Spinal cord (tissue), 10 donors: ENCODE measurements at places on chromosomes 11 and 22. TPM values are rescaled to one million over a fixed set of nuclear protein-coding genes. Genes with fewer than 3 reads are reported as not detected.
A peak's percentile ranks its signal among the peaks of the same experiment; 100 is the strongest.

DNA sequence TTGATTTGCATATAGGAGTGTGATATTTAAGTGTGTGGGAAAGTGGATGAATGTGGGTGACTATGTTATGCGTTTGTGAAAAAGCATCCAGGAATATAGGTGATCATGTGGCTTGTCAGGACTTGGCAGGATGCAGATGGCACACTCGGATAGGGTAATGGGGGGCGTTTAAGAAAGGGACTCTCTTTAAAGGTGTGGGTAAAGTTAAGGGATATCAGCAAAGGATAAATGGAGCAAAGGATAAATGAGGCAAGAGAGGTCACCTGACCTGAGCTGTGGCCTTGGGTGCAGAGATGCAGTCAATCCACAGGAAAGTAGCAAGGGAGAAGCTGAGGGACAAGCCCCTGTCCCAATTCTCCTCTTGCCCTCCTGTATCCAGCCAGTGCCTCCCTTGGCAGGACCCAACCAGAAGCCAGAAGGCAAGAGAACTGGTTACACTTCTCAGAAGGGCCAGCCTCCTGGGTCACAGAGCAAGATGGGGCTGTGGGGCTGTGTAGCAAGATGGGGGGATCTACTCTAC is 47.5 kb upstream of the GRAMD1B start:
- no peak overlapping the region for H3K27ac ChIP-seq
- no peak for DNase-seq
- H3K4me1 ChIP-seq = no peaks in the 10 kb centered on the region

GRCh38 chr11:41795004-41795403 is 335.6 kb upstream of the LRRC4C start:
- no peaks in the 10 kb centered on the region for H3K36me3 ChIP-seq
- DNase-seq = no peak
- H3K27ac ChIP-seq = no peak overlapping the region
- H3K4me3 ChIP-seq = no peak overlapping the region

DNA sequence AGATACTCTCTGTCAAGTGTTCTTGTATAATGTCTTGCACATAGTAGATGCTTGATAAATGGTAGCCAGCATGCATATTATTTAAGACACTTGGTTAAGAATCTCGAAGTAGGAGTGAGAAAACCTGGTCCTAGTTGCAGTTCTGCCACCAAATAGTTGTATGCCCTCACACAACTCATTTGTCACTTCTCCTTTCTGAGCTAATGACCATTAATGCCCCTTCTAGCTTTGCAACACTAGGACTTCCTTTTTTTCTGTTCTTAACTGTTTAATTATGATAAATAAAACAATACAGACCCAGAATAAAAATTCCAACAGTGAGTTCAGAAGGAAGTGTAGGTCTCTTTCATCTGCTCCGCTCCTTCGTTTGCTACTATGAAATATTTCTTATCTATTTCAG is 453.6 kb downstream of the TMEM135 start:
- H3K4me1 ChIP-seq = no peaks in the 10 kb centered on the region
- no peak overlapping the region for H3K4me3 ChIP-seq
- H3K27me3 ChIP-seq = no peaks in the 10 kb centered on the region
- no peaks in the 10 kb centered on the region for H3K36me3 ChIP-seq

Gene ART1
- total RNA-seq = not detected

DNA sequence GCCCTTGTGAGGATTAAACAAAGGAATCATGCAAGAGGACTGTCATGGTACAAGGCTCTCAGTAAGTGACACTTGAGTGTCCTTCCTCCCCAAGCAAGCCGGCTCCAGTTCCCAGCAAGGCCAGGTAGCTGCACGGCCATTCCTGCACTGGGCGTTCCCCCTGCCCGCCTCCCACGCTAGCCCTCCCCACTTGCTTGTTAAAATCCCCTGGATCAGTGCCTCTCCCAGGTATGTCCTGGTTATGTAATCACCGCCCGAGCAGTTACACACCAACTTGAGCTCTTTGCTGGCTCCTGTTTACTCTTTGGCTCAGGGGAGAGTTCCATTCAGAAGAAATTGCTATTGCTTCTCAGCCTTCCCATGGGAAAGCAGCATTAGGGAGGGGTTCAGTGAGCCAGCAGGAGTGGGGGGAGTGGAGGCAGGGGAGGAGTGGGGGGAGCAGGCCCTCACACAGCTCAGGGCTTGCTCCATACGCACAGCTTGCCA is 19.4 kb upstream of the MYEOV start:
- H3K36me3 ChIP-seq = no peaks in the 10 kb centered on the region
- peaks cover 9% of the 10 kb centered on the region for H3K4me1 ChIP-seq
- no peak overlapping the region for H3K4me3 ChIP-seq
- DNase-seq = no peak
- H3K27ac ChIP-seq = no peak overlapping the region
- no peaks in the 10 kb centered on the region for H3K27me3 ChIP-seq

DNA sequence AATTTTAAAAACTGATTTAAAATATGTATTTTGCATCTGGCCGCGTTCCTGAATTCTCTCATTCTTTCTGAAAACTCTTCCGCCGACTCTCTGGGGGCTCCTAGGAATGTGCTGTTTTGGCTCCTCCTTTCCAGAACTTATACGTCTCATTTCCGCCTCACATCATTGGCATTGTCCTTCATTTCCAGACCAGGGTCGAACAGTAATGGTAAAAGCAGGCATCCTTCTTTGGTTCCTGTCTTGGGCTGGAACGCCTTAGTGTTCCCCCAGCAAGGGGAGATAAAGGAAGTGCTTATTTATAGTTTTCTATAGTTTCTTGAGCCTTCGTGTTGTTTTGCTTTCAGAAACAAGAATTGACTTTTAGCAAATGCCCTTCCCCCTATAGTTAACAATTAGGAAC is 10.9 kb upstream of the TNNT3 start:
- no peaks in the 10 kb centered on the region for H3K36me3 ChIP-seq
- H3K4me3 ChIP-seq = no peak overlapping the region
- DNase-seq = no peak
- peaks cover 4% of the 10 kb centered on the region for H3K4me1 ChIP-seq
- peak overlapping the region; percentile 77 for H3K27ac ChIP-seq
- H3K27me3 ChIP-seq = no peaks in the 10 kb centered on the region

Gene GUCY1A2
- total RNA-seq = 25.2 TPM

Gene KIAA0930
- 45.0 TPM for total RNA-seq

DNA sequence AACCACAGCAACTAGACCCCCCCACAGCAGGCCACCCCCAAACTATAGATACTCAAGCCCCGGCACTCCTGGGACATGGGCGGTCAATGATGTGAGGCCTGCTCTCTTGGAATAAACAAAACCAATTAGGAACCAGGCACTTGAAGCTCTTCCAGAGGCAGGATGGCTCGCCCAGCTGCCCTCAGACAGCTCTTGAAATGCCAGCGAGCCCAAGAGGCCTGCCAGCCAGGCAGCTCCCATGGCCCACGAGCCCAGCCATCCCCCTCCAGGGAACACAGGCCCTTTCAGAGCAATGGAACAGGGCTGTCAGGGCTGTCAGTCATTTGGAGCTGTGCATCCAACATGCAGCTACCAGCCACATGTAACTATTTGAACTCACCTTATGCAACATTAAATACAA is 34.0 kb upstream of the TFIP11 start:
- H3K27ac ChIP-seq = no peak overlapping the region
- no peaks in the 10 kb centered on the region for H3K27me3 ChIP-seq
- peaks cover 30% of the 10 kb centered on the region for H3K4me1 ChIP-seq
- peak; percentile 30 for DNase-seq
- H3K36me3 ChIP-seq = peaks cover 10% of the 10 kb centered on the region

- H3K36me3 ChIP-seq = no peaks in the 10 kb centered on the region
- no peak overlapping the region for H3K27ac ChIP-seq
- no peaks in the 10 kb centered on the region for H3K27me3 ChIP-seq
- H3K4me1 ChIP-seq = no peaks in the 10 kb centered on the region
- no peak for DNase-seq
Observed at GRCh38 chr11:85889676-85890579, 34.7 kb downstream of the CCDC83 start.

Gene GPR152
- not detected for total RNA-seq

GRCh38 chr11:33399421-33399820 is 142.2 kb downstream of the HIPK3 start:
- no peaks in the 10 kb centered on the region for H3K4me1 ChIP-seq
- peaks cover 4% of the 10 kb centered on the region for H3K36me3 ChIP-seq
- no peak overlapping the region for H3K27ac ChIP-seq

Gene OR52H1
- 0.55 TPM for total RNA-seq

Gene OVOL1
- not detected for total RNA-seq

Gene PRSS23
- 56.4 TPM for total RNA-seq

DNA sequence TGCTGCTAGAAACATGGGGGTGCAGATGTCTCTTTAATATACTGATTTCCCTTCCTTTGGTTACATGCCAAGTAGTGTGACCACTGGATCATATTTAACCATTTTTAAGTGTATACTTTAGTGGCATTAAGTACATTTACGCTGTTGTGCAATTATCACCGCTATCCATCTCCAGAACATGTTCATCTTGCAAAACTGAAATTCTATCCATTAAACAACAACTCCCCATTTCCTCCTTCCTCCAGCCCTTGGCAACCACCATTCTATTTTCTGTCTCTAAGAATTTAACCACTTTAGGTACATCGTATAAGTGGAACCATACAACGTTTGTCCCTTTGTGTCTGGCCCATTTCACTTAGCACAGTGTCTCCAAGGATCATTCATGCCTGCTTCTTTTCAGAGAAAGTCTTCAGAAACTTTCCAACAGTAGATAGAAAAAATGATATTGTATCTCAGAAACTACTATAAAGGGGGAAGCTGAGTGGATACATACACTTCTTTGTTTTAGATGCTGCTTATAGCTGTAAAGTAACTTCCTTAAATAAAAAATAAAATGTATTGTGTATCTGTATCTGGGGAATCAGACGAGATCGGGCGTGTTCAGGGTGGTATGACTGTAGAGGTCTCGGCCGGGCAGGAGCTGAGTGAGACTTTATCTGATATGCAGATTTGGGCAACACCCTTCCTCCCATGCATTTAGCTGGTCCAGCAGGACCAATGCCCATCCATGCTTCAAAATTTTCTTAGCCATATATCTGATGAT is 44.6 kb upstream of the ZBED5 start:
- H3K27ac ChIP-seq = no peak overlapping the region
- H3K4me3 ChIP-seq = no peak overlapping the region
- no peak for DNase-seq
- H3K27me3 ChIP-seq = no peaks in the 10 kb centered on the region
- peaks cover 14% of the 10 kb centered on the region for H3K4me1 ChIP-seq

DNA sequence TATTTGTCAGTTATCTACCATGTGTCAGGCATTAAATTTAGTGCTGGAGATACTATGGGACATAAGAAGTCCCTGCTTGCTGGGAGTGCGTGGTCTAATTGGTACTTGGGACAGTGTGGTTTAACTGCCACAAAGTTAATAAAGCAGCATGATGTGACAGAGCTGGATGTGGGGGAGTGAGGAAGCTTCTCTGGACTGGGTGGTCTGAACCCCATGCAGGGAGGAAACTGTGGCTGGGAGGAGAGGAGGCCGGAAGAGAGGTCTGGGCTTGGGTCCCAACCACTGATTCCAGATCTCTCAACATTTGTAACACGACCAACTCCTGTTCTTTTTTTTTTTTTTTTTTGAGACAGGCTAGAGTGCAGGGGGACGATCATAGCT is 37.1 kb downstream of the ST3GAL4 start:
- no peak overlapping the region for H3K4me3 ChIP-seq
- no peak for DNase-seq
- H3K4me1 ChIP-seq = peaks cover 40% of the 10 kb centered on the region
- H3K27me3 ChIP-seq = no peaks in the 10 kb centered on the region
- H3K27ac ChIP-seq = peak overlapping the region; percentile 45

Gene UBQLN3
- total RNA-seq = 0.39 TPM

- no peak overlapping the region for H3K4me3 ChIP-seq
- no peaks in the 10 kb centered on the region for H3K4me1 ChIP-seq
- no peaks in the 10 kb centered on the region for H3K27me3 ChIP-seq
- DNase-seq = no peak
- no peaks in the 10 kb centered on the region for H3K36me3 ChIP-seq
- H3K27ac ChIP-seq = no peak overlapping the region
Observed at GRCh38 chr11:23364076-23364475, 503.8 kb upstream of the CCDC179 start.

Gene DRD4
- total RNA-seq = 0.72 TPM

Gene RIC3
- 38.2 TPM for total RNA-seq

- no peaks in the 10 kb centered on the region for H3K36me3 ChIP-seq
- H3K4me1 ChIP-seq = no peaks in the 10 kb centered on the region
- no peak overlapping the region for H3K4me3 ChIP-seq
- H3K27me3 ChIP-seq = no peaks in the 10 kb centered on the region
Observed at GRCh38 chr11:129643031-129643721, 172.5 kb upstream of the TMEM45B start.
